ENCODE measurements at places on chromosomes 5 and 9.
A peak's percentile ranks its signal among the peaks of the same experiment; 100 is the strongest.

GRCh38 chr5:117833691-117834090 is 1154.7 kb downstream of the DTWD2 start:
- DNase-seq, result no peak

DNA sequence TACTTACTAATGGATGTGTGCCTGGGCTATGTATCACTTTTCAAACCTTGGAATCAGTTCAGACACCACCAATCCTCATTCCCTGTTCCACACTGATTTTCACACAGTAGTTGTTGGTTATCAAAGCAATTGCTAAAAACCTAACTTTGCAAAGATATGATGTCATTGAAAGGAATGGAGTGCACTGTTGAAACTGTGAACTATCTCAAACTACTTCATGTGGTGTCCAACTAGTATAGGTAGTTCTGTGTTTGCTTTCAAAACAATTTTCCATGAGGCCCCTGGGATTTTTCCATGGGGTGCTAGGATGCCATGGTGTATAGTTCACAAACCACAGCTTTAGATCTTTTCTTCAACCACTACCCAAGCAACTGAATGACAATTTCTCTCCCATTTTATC is 17.8 kb downstream of the INIP start:
- DNase-seq, result no peak

DNA sequence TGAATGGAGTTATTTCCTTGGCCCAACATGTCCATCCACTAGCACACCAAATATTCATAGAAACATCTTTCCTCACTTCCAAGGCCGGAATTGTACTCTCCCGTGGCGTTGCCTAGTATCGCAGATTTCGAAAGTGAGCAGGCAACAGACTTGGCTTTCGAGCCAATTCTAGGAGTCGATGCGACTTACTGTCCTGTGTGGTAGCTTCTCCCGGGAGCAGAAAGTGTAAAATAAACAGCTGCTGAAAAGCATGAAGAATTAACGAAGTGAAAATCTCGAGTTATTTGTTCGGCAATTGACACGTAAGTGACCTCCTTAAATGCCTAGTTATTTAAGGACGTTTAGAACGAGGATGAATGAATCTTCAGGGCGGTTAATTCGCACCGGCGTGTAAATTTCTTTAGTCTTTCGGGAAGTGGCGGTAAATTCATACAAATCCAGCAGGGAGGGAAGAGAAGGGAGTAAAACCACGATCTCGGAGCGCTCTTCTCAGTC is 449 bp upstream of the PCSK5 start:
- peak; percentile 14 for DNase-seq

DNA sequence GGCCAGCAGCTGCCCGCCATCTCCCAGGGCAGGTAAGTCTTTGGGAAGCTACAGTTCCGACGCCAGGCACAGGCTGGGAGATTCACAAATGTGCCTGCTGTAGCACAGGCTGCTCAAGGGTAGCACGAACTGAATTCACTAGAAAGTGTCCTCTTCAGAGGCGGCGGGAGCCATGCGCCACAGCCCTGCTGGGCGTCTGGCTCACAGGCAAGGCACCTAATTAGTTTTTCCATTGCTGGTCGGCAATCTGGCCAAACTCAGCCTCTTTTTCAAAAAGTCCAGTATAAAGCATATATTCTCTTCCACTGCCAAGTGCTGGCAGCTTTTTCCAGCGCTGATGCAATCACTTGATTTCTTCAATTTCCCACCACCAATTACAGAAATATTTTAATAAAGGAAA is 128.9 kb upstream of the RAPGEF1 start:
- DNase-seq, result no peak

GRCh38 chr5:78550891-78551290 is 97.7 kb downstream of the LHFPL2 start:
- DNase-seq, result no peak

DNA sequence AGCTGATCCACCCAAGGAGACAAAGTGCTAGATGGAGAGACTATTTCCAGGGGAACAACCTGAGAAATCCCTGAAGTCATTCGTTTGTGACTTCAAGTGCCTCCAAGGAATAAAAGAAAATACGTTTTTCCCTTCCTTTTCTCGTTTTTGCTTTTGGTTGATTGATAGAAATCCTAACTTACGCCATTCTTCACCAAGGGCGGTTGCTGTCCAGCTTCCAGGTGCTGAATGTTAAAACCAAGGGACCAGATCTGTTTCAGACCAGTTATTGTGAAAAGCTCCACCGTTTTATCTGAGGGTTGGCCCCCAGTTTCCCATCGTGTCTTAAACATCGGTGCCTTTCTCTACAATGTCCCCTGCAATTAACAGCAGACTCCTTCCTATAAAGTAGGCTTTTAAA is 600.7 kb upstream of the SGCD start:
- DNase-seq, result no peak

GRCh38 chr5:72606525-72606924 is 99.3 kb upstream of the ZNF366 start:
- no peak for DNase-seq

DNA sequence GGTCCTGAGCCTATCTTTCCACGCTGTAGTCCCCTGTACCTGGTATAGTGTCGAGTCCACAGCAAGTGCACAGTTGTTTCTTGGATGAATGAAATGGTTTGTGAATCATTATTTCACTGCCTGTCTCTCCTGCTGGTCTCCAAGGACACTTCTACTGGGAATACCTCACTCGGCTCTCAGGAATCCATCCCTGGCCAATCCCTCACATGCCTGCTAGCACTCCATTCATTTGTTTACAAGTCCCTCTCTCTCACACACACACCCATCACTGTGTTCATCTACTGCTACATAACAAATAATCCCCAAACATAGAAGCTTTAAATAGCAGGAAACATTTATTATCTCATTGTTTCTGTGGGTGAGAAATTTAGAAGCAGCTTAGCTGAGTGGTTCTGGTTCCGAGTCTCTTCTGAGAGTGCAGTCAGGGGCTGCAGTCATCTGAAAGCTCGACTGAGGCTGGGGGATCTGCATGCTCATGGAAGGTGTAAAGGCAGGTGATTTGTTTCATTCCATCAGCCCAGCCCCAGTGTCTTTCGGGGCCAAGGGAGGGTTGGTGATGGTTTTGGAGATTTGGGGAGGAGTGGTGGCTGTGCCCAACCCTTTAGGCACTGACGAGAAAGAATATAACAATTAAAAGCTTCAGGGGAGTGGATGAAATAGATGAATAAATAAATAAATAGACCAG is 132.7 kb upstream of the IER5L start:
- no peak for DNase-seq

DNA sequence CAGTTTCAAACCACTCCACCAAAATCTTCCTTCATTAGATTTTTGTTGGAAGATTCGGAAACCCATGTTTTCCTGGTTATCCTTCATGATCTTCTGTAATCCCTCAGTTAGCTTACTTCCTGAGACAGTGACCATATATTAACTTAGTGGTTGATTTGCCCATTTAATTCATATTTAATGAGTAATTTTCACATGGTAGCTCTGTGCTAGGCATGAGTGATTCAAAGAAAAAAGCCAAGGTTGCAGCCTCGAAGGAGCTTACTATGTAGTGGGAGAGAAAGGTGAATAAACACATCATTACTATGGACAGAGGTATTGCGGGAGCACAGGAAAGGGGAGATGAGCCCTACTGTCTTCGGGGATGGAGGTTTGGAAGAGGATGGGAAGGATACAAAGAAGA is 158.5 kb downstream of the TLE1 start:
- no peak for DNase-seq

- DNase-seq, result no peak
These were observed 14.7 kb upstream of the ANKRD34B start for GRCh38 chr5:80584770-80585169.

GRCh38 chr9:75552941-75553340 is 337.5 kb upstream of the PCSK5 start:
- no peak for DNase-seq

DNA sequence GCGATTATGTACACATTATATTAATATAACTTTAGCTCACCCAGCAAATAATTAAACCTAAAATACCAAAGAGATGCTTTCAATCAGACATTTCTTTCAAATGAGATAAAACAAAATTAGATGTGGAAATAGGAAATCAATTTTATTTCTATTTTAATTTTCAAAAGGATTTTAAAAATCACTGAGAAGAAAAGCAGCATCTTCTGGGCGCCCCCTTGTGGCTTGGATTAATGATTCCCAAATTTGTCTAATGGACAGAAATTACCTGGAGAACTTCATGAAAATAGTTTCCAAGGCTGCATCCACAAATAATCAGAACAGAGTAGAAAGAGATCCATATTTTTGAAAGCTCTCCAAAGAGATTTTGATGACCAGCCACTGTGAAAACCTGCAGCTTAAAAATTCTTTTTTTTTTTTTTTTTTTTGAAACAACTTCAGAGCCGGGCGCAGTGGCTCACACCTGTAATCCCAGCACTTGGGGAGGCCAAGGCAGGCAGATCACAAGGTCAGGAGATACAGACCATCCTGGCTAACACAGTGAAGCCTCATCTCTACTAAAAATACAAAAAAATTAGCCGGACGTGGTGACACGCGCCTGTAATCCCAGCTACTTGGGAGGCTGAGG is 50.9 kb upstream of the CEMIP2 start:
- DNase-seq, result peak; percentile 62

DNA sequence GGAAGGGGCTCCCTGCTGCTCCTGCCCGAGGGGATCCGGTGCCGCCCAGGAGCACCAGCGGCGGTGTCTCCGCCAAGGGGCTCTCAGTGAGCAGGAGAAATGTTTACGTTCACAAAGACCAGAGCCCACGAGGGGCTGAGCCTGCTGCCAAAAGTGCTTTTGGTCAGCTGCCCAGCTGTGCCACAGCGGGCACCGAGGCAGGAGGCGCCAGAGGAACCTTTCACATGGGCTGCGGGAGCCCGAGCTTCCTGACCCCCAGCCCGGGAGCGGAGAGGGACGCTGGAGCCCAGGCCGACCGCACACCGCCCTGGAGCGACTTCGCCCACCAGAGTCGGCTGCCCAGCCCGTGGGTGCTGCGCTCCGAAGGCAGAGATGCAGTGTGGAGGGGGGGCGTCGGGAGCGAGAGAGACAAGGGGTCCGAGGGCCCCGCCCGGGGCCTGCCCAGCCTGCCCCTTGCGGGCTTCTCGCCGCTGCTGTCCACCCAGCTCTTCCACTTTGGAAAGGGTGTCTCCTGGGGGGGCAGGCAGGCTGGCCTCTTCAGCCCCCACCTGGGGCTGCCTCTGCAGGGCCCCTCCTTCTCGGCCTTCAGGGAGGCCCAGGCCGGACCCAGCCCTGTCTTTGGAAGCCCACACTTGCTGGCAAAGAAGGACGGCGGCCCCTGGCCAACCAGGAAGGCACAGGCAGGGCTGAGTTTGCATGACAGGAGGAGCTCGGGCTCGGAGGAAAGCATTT is 7.9 kb downstream of the PPP1R26 start:
- no peak for DNase-seq

DNA sequence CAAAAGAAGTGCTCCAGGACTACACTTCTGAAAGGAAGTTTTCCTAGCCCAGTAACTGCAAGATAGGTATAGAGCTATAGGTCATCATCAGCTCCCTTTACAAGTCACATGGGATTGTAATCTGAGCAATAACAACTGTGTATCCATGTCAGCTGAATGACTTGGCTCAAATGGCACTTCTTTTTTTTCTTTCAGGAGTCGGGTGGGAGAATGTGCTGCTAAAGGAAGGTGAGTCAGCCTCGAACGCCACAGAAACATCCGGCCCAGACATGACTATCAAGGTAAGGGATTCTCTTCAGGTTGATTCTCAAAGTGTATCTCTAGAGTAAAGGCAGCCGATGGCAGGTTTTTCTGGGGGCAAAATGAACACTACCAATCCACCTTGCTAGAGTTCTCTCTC is 192.2 kb downstream of the C9orf152 start:
- DNase-seq, result peak; percentile 15

GRCh38 chr5:122091936-122092600 is 14.0 kb upstream of the LOX start:
- DNase-seq, result no peak

- DNase-seq, result no peak
These were observed 42.2 kb upstream of the EGFL7 start for GRCh38 chr9:136620441-136621018.

DNA sequence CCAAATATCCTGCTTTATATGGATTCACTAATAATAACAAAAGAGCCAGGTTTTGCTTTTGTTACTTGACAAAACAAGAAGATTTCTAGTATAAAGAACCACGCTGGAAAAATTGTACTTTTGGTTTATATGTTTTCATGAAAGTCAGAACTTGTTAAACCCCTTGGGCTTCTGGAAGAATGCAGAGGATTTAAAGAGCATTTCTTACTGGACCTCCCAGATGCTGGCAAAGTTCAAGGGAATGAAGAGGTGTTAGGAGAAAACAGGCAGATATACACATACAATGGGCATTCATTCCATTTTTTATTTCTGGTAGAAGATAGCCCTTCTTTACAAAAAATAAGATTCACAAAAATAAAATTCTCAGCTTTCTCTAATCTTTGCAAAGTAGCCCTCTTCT is 61.1 kb downstream of the SAXO1 start:
- DNase-seq, result no peak

- DNase-seq, result no peak
These were observed 65.1 kb upstream of the IL33 start for GRCh38 chr9:6150483-6150882.

DNA sequence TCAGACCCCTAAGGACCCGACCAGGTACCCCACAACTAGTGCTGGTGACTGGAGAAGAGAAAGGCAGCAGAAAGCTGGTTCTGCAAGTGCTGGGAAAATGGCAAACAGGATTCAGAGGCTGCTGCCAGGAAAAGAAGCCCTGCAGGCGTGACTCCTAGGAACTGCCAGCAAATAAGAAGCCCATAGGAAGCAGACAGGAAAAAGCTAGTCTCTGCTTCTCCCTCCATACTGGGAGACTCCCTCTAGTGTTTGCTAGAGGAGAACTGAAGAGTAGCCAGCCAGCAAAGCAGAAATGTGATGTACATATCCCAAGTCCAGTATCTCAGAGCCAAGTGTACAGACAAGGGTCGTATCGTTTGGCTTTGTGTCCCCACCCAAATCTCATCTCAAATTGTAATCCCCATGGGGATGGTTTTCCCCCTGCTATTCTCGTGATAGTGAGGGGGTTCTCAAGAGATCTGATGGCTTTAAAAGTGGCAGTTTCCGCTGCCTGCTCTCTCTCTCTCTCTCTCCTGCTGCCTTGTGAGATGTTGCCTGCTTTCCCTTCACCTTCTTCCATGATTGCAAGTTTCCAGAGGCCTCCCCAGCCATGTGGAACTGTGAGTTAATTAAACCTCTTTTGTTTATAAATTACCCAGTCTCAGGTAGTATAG is 38.1 kb upstream of the TUSC1 start:
- DNase-seq, result no peak

DNA sequence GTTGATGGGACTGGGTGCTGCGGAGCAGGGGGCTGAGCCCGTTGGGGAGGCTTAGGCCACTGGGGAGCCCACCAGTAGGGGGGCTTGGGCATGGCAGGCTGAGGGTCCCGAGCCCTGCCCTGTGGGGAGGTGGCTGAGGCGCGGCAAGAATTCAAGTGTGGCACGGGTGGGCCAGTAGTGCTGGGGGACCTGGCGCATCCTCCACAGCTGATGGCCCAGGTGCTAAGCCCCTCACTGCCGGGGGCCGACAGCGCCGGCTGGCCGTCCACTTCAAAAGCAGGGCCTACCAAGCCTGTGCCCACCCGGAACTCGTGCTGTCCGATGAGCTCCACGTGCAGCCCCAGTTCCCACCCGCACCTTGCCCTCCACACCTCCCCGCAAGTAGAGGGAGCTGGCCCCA is 917.5 kb downstream of the TAF11L14 start:
- no peak for DNase-seq
